ENCODE measurements at places on chromosomes 16 and 17.

- DNase-seq: no peak
Observed at GRCh38 chr17:2647957-2648356, 54.5 kb downstream of the PAFAH1B1 start.

DNA sequence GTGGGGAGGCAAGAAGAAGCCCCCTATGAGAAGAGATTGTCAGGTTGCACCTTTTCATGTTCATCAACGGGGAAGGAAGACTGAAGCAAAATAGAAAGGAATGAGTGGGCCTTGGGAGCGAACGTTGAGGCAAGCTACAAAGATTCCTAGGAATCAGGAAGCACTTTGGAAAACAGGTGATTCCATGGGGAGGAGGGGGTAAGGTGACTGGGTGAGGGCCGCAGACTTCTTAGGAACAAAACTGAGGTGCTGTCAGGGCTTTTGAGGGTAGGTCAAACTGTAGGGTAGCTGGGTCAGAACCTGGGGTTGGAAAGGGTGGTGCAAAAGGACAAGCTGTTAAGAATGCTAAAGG lies 528 bp downstream of the ITFG1 start:
- peak; percentile 5 for DNase-seq

GRCh38 chr16:87687126-87687910 lies 78.5 kb downstream of the KLHDC4 start:
- peak; percentile 64 for DNase-seq

GRCh38 chr17:77930780-77931768 lies 27.4 kb upstream of the TNRC6C start:
- DNase-seq: no peak

GRCh38 chr17:45782889-45783592 lies 1.1 kb upstream of the CRHR1 start:
- no peak for DNase-seq

DNA sequence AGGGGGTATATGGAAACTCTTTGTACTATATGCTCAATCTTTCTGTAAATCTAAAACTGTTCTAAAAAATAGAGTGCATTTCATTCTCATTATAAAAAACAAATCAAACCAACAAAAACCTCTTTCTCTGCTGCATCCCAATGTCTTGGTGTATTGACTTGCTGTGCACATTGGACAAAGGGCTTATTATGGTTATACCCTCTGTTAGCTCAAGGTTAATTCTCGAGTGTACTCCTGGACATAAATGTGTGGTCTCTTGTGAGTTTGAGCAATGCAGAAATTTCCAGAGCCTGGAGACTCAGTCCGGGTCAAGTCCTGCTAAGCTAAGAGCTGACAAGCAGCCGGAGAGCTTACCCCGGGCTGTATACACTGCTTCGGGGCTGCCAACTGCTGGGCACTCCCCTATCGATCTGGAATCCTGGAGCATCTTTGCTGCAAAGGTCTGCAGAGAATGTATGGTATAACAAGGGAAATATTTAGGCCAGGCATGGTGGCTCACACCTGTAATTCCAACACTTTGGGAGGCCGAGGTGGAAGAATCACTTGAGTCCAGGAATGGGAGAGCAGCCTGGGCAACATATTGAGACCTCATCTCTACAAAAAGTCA lies 66.2 kb upstream of the BRD7 start:
- no peak for DNase-seq

- DNase-seq: no peak
Observed at GRCh38 chr17:81073967-81074839, 39.3 kb downstream of the BAIAP2 start.

DNA sequence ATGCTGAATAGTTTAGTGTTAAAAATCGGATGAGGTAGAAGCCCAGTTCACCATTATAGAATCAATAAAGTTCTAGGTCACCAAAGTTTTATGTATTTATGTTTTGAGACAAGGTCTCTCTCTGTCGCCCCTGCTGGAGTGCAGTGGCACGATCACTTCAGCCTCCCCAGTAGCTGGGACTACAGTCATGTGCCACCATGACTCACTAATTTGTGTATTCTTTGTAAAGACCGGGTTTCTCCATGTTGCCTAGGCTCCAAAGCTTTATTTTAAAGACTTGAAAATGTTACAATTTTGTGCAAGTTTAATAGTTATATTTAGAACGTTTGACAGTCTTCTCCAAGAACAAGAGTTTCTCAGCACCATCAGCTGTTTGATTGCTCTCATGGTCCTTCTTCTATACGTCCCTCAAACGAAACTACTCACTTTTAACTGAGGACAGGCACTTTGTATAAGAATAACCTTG lies 32.1 kb downstream of the NDE1 start:
- peak; percentile 63 for DNase-seq

DNA sequence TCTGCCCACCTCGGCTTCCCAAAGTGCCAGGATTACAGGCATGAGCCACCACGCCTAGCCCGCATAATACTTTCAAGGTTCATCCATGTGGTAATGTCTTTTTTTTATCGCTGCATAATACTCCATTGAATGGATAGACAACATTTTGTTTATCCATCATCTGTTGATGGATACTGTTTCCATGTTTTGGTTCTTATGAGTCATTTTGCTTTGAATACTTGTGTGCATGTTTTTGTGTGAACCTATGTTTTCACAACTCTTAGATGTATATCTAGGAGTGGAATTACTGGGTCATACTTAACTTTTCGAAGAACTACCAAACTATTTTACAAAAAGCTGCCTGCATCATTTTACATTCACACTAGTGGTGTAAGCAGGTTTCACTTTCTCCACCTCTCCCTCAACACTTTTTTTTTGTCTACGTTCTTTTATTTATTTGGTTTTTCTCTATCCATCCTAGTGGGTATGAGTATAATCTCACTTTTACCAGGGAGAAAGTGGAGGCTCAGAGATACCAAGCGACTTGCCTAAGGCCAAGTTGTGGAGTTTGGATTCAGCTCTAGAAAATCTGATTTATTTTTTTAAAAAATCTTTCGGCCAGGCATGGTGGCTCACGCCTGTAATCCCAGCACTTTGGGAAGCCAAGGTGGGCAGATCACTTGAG lies 151.2 kb downstream of the CMIP start:
- no peak for DNase-seq

DNA sequence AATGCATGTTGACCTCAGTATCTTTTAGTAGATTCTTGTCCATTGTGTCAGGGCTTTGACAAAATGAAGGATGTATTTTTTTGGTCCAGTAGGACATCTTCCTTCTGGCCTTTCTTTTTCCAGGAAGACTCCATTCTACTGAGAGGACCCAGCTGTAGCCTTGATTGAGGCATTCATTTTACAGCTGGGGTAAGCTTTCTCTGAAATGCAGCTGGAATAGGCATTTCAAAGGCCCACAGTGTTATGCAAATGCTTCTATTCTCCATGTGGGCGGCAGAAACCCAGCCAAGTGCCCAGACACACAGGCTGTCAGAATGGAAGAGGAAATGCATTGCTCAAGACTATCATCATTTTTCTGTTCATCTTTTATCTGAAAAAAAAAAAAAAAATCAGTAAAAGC lies 629.0 kb upstream of the CDH8 start:
- no peak for DNase-seq

DNA sequence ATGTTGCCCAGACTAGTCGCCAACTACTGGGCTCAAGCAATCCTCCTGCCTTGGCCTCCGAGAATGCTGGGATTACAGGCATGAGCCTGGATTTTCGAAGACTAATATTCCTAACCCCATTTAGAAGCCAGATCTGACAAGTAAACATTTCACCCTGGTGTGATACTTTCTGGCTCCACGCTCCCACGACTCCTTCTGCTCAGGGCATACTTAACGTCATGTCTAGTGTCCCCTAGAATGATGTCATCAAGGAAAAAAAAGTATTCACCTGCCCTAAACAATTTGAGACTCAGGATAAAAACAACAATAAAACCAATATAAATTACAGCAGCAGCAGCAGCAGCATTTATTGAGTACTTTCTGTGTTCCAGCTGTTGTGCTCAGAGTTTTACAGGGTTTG lies 13.2 kb downstream of the ITGB3 start:
- no peak for DNase-seq

GRCh38 chr16:87691686-87692079 lies 74.1 kb downstream of the KLHDC4 start:
- DNase-seq: no peak

GRCh38 chr17:31692027-31692426 lies 167.0 kb downstream of the COPRS start:
- DNase-seq: no peak

GRCh38 chr17:37147301-37147812 lies 198.6 kb downstream of the AATF start:
- no peak for DNase-seq

GRCh38 chr17:27559506-27560481 lies 71.2 kb upstream of the LGALS9 start:
- peak; percentile 76 for DNase-seq

DNA sequence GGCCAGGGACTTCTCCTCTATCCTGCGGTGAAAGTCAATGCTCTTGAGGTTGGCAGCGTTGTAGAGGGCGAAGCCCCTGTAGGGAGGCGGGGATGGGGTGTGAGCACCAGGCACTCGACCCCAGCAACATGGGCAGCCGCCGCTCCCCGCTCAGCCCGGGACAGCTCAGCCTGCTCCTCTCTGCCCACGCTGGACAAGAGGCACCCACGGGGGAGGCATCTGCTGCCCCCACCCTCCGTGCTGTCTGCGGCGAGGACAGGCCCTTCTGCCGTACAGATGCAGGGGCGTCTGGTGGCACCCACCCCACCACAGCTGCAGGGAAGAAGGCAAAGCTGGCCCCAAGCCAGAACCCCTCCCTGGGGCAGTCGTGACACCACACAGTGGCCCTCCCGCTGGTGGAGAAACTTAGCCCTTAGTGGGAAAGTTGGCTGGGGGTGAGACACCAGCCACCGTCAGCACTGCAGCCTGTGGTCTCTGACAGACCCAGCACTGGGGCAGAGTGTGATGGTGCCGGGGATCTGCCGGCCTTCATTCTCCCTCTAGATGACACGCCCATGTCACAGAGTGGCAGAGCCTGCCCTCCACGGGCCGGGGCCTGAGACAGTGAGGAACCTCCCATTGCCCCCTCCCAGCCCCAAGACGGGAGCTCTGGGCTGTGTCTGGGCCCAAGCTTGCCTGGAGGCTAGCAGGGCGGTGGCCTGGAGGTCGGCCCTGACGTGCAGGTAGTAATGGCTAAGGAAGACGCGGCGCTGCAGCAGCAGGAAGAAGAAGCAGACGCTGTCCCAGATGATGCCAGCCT lies 19.5 kb downstream of the CTU2 start:
- no peak for DNase-seq

All from hepatic stellate cell (primary cell).